Iris pigment epithelial cell (primary cell): ENCODE measurements at places on chromosomes 2 and 18.

DNA sequence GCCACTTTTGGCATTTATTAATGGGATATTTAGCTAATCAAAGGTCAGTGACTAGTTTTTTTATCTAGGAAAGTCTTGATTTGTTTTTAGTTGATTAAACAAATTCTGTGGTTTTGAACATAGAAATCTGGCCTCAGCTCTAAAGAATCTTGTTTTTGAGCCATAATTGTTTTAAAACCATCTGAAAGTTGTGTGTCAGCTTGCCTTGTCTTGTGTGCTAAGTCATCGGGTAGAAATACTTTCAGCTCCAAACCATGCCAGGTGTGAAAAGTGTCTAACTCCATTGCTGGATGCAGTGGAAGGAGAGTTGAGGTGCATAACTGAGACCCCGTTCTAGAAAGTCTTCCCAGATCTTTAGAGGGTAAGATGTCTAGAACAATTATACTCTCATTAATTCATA is 22.7 kb downstream of the FARP2 start:
- DNase-seq, result no peak

DNA sequence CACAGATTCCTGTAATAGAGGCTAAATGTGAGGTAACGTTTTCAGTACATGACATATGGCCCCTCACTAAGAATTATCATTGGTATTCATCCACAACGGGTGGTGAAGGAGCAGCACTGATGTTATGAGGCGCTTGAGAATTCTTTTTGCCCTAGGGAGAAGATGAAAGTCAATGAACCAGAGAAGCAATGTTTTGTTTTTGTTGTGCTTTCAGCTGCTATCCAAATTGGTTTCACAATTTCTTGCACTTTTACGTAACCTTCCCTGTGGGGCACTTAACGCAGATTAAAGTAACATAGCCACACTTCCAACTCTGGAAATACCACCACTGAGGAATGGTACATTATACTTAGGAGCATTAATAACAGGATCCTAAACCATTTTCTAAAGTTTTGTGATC is 13.3 kb upstream of the CCDC85A start:
- DNase-seq, result no peak

DNA sequence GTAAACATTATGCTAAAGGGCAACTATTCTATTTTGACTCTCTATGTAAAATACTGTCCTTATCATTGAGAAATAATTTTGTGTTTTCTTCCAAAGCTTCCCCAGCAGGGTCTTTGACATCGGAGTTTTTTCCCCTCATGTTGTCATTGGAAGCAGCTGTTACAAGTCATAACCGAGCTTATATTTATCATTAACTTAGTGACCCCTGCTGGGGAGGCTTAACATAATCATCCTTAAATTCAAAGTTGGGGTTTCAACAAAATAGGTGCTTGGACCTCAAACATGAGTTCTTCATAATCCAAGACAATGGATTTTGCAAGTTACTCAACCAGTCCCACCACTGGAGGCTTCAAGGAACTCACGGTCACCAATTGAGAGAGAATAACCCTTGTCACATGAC is 330.9 kb downstream of the DCC start:
- no peak for DNase-seq

GRCh38 chr2:136219963-136220362 is 102.0 kb upstream of the CXCR4 start:
- DNase-seq, result no peak

GRCh38 chr18:62784338-62784965 is 69.1 kb downstream of the PHLPP1 start:
- DNase-seq, result peak; percentile 81

GRCh38 chr18:22674272-22674671 is 256.6 kb upstream of the CTAGE1 start:
- DNase-seq, result peak; percentile 98

DNA sequence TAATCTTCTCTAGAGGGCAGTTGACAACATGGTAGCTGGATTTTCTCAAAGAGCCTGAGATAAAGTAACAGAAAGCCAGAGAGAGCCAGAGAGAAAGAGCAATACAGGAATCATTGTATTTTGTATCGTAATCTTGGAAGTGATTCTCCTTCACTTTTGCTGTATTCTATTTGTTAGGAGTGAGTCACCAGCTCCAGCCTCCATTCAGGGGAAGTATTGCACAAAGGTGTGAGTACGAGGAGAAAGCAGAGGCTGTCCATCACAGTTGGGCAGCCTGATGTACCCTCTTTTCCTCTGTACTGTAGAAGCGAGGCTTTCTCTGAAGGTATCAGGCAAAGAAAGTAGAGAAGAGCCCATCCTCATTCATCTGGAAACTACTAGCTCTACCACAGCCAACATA is 176.8 kb downstream of the KCNS3 start:
- DNase-seq, result no peak

DNA sequence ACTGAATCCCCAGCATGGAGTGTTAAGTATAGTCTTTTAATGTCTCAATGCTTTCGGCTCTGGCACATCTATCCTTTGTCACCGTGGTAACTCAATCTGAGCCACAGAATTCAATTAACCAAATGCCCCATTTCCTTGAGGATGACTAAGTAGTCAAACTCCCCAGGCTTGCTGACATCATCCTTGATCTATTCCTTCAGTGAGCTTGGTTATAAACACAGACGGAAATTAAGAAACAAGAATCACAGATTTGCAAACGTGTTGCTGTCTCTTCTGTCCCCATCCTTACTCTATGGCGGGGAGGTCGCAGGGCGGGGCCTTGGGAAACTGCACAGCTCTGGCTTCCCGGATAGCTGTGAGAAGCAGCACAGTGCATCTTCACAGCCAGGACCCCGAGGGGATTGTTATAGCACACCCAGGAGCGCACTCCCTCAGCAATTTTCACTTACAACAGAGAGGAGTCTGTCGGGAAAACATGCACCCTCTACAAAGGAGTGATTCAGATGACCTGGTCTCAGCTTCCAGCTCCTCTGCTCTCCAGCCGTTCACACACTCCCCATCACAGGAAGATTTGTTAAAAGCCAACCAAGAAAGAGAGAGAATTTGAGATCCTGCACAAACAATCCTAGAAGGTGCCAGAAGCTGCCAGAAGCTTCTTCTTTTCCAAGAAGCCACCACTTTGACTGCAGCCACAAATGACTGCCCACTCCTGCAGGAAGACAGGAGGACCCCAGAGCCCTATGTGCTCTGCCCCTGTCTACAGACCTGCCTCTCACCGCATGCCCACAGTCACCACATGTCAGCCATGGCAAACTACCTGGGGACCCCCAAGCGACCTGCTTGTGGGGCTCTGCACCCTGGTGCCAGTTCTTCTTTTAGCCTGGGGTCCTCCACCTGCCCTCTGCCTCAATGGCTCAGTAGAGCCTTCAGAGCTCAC is 44.9 kb upstream of the YWHAQ start:
- peak; percentile 96 for DNase-seq

DNA sequence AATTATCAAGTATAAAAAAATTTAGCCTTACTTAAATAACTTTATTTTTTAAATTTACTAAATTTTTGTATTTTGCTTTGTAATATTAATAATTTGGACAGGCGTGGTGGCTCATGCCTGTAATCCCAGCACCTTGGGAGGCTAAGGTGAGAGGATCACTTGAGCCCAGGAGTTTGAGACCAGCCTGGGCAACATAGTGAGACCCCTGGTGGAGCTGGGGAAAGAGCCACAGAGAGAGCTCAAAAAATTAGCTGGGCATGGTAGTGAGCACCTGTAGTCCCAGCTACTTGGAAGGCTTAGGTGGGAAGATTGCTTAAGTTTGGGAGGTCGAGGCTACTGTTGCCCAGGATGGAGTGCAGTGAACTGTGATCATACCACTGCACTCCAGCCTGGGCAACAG is 143.5 kb downstream of the B3GNT2 start:
- DNase-seq, result no peak

DNA sequence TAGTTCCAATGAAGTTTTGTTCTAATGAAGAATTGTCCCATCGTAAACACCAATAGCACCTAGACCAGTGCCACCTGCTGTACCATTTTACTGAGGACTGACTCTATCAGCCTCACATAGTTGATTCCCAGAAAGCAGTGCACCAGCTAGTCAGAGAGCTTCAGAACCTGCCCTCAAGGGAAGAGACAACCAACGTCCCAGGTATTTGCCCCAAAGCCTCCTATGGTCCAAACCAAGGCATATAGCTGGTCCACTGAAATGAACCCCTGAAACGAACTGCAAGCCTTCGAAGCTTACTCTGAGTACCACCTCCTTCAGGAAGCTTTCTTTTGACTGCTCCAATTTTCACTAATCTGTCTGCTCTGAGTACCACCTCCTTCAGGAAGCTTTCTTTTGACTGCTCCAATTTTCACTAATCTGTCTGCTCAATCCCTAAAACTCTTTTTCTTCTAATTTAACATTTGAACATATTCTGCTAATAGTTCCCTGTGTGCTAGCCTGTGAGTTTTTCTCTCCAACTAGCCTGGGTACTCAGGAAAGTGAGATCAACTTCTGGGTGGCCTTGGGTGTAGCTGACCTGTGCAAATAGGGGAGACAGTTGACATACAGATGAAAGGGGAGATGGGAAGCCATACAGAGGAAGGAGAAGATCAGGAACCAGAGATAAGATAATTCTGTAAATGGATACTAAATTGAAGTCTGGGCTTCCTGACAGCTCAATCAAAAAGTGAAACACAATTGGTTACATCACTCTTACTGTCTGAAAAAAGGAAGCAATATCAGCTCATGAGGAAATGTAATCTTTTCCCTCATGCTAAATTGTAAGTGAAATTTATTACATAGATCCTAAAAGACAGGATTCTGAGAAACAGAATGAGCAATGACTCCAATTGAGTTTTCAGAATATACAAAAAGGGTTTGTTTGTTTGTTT is 33.5 kb upstream of the EML4 start:
- no peak for DNase-seq

DNA sequence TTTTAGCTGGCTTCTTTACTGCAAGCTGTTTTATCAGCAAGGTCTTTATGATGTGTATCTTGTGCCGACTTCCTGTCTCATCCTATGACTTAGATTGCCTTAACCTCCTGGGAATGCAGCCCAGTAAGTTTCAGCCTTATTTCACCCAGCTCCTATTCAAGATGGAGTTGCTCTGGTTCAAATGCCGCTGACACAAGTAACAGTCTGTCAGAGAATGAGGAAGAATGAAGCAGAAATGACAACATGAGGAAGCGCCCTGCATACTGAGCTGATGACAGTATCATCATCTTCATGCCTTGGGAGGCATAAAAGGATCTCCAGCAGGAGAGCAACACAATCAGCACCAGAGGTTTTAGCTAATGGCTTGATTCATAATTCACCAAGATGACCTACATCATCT is 309.4 kb downstream of the NBAS start:
- no peak for DNase-seq
